ENCODE measurements at places on chromosomes 5 and 9. TPM values are rescaled to one million over a fixed set of nuclear protein-coding genes. Genes with fewer than 3 reads are reported as not detected.

The IFNA21 gene
- polyA plus RNA-seq = not detected

The RELL2 gene
- 1.2 TPM for polyA plus RNA-seq

The IFNE gene
- polyA plus RNA-seq = 0.10 TPM

The PRRT1B gene
- 1.5 TPM for polyA plus RNA-seq

The LCN9 gene
- not detected for polyA plus RNA-seq

The FAM200C gene
- polyA plus RNA-seq = 16.7 TPM

The EIF4EBP3 gene
- polyA plus RNA-seq = 11.9 TPM

The SLC6A18 gene
- polyA plus RNA-seq = 2.5 TPM

DNA sequence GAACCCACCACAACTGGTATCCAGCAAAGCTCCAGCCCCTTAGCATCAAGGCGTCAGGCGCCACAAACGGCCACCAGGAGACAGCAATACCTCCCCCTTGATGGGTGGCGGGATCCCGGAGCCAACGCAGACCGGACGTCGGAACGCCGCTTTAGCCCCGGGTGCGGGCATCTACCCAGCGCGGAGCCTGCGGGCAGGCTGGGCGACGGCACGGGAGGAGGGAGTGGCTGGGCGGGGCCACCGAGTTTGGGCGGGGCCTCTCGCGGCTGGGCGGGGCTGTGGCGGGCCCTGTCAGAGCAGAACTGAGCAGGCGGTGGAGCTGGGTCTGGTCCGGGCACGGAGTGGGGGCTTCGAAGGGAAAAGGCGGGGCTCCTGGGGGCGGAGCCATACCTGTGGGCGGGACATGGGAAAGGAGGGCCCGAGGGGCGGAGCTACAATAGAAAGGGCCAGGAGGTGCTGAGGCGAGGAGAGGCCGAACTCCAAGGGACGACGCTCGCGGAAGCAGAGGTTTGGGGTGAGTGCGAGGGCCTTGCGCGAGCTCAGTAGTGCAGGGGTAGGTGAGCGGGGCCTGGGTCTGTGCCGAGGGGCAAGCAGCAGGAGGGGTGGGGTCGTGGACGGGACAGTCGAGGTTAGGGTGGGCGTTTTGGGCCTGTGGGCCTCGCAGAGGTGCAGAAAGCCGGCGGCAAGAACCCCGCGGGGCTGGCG lies 40.2 kb upstream of the GARNL3 start:
- peak; percentile 86 for DNase-seq

DNA sequence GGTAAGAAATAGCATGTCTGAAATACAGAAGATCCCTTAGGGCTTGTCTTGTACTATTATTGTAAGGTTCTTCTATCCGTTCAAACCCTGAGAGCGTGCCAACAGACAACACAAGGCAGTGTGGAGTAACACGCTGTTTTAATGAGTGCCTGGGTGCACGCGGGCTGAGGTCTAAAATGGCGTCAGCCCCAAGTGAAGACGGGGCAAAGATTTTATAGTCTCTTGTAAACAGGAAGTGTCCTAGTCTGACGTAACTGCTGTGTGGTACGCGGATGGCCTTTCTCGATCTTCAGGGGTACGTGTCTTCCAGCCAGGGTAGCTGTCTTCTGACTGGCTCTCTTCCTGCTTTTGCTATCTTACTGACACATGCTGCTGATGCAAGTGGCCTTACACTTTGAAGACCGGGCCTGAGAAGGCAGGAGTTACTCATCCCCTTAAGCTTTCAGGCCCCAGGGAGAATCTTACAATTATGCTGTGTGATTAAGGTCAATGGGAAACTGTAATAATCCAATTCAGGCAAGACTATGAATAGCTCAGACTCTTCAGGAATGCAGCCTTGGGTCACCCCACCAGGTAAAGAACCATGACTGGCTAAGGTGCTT lies 1812.0 kb upstream of the CDH9 start:
- DNase-seq = no peak

DNA sequence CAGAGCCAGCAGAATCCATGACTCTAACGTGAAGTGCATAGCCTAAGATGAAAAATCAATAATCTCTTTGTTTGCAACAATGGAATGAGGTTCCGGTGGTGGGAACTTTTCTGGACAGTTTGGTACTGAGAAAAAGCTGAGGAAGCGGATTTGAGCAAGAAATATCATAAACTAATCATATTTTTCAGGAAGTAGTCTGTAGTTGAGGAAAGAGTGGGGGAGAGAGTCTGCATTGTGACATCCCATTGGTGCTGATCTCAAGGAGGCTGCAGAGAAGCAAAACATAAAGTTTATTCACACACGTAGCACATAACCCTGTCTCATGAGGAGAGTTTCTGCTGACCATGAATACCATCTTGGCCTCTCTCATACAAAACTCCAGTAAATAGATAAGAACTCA lies 15.8 kb upstream of the FCHO2 start:
- no peak for DNase-seq

DNA sequence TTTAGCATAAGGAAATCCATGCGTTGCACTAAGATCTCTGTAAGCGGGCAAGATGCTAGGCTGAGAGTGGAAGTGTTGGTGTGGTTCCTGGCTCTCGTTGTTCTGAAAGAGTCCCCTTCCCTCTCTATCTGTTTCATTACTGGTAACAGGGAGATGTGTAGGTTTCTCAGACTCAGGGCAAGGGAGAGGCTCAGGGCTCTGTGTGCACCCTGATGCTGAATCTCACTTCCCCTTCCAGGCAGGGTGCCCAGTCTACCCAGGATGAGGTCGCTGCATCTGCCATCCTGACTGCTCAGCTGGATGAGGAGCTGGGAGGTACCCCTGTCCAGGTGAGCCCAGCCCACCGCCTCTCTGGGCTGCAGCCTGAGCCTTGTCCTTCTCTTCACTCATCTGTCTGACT lies 45.7 kb downstream of the STOM start:
- no peak for DNase-seq

- no peak for DNase-seq
Measured at GRCh38 chr5:143395638-143396352, 7.7 kb downstream of the NR3C1 start.

GRCh38 chr9:37908698-37909186 lies 4.8 kb upstream of the SLC25A51 start:
- no peak for DNase-seq

- no peak for DNase-seq
Measured at GRCh38 chr5:58921159-58921558, 338.3 kb downstream of the RAB3C start.

- no peak for DNase-seq
Measured at GRCh38 chr9:91942201-91942600, 7.8 kb downstream of the ROR2 start.

- DNase-seq = no peak
Measured at GRCh38 chr5:7425830-7426229, 29.9 kb downstream of the ADCY2 start.

GRCh38 chr9:138021251-138022056 lies 143.9 kb downstream of the CACNA1B start:
- DNase-seq = no peak

DNA sequence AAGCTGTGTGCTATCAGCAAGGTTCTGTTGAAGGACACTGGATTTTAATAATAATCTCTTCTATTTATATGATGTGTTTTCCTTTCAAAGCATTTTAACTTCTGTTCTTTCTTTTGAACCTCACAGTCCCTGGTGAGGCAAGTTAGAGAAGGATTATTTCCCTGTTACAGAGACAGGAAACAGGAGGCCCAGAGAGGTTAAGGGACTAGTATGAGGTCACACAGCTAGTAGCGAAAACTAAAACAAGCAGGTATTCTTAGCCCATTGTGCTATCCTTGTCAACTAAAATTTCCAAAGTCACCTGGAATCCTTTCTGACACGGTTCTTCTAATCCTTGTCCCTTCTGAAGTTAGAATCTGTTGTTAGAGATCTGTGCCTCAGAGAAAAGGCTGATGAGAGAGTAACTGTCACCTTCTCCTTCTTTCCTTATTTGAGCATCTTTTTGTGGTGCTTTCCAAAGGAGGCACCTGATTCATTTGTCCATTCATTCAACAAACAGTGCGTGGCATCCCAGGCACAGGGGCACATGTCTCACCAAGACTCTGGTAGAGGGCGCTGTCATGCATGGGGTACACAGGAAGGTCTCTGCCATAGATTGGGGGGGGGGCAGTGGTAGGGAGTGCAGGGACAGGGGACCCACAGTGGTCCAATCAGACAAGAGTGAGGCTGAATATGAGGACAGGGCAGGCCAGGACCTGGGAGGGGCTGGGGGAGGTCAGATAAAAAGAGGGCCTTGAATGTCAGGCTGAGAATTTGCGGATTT lies 61.5 kb downstream of the CRB2 start:
- no peak for DNase-seq

GRCh38 chr9:116276651-116277121 lies 123.1 kb downstream of the PAPPA start:
- DNase-seq = no peak

GRCh38 chr5:40410231-40410861 lies 269.4 kb upstream of the PTGER4 start:
- DNase-seq = no peak

GRCh38 chr5:111069839-111070238 lies 1.7 kb upstream of the TSLP start:
- DNase-seq = no peak

- DNase-seq = no peak
Measured at GRCh38 chr5:43642428-43642827, 39.4 kb downstream of the NNT start.

DNA sequence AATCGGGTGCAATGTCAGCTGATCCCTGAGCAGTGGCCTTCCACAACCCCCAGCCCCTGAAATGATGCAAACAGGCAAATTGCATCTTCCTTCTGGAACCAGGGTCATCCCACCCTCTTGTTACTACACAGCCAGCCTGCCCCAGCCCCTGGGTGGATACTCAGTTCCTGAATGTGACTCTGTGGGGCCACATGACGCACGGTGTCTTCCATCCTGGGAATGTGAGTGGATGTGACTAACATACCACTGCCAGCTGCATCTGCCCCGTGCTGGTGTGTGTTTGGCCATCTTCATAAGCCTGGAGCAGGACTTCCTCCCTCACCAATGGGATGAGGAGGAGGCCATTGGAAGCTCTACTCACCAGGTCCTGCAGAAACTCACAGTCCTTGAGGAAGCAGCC lies 257.9 kb upstream of the ADAMTS16 start:
- no peak for DNase-seq
